Activated CD8-positive, alpha-beta T cell treated with anti-CD3 and anti-CD28 coated beads, Interleukin-2, amount 10 ng/mL, durations not matched to agents 7 days and 5 days (primary cell): ENCODE measurements at places on chromosomes 7 and 10.

- no peak for DNase-seq
Measured at GRCh38 chr7:100897772-100898454, 2.2 kb upstream of the ACHE start.

DNA sequence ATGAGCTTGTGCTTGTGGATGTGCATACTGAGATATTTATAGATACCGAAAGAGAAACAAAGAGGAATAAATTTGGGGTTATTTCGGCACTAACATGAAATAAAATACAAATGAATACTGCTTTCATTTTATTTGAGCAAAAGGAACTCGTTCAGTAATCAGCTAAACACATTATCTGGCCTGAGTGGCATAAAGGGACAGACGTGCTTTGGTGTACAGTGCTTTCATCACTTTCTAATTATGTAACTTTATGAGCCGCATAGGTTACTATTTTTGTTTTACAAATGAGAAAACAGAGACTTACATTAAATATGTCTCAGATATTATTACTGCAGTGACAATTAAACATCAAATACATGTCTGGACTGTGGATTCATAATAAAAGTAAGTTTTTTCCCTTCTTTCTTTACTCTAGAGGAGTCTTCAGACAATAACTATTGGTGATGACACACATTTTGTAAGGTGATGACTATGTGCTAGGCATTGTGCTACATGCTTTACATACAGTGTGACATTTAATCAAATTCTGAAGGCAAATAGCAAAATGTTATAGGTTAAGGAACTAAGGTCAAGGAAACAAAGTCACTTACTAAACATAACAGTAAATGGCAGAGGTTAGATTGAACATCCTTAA, 503.3 kb downstream of the SORCS1 start:
- no peak for DNase-seq

- no peak for DNase-seq
Measured at GRCh38 chr10:75492173-75492925, 60.9 kb downstream of the LRMDA start.

DNA sequence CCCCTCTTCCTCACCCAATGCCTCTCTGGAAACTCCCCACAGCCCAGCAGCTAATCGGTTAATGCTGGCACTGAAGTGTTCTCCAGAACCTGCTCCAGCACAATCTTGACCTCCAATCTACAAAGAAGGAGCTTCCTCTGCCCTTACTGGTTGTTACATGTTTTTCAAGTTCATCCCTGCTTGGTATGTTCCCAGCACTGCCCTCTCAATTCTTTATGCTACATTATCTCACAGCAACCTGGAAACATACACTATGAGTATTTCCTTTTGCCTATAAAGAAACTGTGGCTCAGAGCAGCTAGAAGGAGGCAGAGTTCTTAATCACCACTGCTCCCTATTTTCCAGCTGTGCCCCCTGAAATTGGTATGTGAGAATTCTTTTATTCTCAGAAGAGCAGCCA, 84.1 kb upstream of the KMT2E start:
- no peak for DNase-seq

DNA sequence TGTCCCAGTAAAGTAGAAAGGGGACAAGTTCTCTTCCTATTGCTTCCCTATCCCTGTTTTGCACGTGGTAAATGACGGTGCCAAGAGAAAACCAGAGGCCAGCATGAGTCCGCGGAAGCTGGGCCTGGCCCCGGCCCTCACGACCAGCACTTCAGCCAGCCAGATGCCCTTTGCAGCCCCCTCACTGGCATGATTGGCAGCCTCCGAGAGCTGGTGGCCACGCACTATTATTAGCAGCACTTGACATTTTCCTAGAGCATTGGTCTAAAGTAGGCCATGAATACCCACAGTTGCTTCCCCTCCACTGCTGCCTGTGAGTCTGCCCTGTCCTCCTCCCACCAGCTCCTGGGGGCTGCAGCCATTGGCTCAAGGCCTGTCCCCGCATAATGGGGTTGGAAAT, 369.1 kb downstream of the PLXNA4 start:
- no peak for DNase-seq

- DNase-seq, result peak; percentile 54
Measured at GRCh38 chr7:45922810-45923209, 1.7 kb upstream of the IGFBP3 start.

- DNase-seq, result no peak
Measured at GRCh38 chr7:158110661-158111048, 477.0 kb downstream of the PTPRN2 start.

DNA sequence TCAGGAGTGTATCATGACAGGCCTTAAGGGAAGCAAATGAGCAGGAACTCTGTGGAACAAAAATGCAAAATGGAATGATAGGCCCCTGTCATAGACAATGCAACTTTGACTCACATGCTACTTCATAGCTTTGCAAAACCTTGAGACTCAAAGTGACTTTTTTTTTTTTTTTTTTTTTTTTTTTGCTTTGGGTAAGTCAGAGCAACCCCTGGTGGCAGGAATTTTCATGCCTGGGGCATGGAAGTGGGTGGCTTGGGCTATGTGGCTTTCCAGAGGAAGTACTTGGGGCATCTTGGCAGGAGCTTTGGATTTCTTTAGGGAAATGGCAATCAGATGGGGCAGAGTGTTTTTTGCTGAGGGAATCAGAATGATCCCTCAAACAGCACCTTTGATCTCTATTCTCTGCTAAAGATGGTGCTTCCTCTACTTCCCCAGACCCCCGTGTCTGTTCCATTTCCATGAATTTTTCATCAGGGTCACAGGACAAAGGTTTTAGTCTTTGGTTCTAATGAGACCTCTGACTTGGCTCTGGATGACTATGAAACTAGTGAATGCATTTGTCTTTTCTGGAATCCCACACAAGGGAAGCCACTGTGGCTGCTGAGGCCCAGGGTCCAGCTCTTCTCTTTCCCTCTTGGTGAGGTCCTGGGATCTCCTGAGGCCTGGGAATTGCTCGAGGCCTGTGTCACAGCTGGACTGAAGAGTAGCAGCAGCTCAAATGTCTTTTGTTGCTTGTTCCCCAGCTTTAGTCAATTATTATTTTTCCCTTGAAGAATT, 62.8 kb downstream of the TACC2 start:
- no peak for DNase-seq

GRCh38 chr7:96285579-96285978, 36.3 kb downstream of the SLC25A13 start:
- DNase-seq, result peak; percentile 73

- peak; percentile 62 for DNase-seq
Measured at GRCh38 chr7:142412551-142413193, 154.8 kb upstream of the PRSS58 start.

DNA sequence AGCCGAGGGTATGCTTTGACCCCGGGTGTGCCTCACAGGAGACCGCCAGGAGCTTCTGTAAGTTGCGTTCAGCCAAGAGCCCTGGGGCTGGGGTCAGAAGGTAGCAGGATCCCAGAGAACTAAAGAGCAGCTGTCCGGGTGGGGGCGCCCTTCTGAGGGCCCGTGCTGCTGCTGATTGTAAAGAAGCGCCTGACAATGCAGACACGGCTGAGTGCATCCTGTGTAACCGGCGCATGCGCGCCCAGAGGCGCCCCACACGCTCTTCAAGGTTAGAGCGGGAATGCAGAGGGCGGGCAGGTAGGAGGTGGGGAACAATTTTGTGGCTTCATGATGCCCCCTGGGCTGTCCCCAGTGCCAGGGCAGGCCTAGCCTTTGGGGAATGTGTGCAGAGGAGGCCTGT, 210.2 kb upstream of the CTBP2 start:
- no peak for DNase-seq

- peak; percentile 45 for DNase-seq
Measured at GRCh38 chr7:151339651-151340382, 1.8 kb upstream of the NUB1 start.

- DNase-seq, result no peak
Measured at GRCh38 chr7:119596651-119597050, 676.3 kb upstream of the KCND2 start.

DNA sequence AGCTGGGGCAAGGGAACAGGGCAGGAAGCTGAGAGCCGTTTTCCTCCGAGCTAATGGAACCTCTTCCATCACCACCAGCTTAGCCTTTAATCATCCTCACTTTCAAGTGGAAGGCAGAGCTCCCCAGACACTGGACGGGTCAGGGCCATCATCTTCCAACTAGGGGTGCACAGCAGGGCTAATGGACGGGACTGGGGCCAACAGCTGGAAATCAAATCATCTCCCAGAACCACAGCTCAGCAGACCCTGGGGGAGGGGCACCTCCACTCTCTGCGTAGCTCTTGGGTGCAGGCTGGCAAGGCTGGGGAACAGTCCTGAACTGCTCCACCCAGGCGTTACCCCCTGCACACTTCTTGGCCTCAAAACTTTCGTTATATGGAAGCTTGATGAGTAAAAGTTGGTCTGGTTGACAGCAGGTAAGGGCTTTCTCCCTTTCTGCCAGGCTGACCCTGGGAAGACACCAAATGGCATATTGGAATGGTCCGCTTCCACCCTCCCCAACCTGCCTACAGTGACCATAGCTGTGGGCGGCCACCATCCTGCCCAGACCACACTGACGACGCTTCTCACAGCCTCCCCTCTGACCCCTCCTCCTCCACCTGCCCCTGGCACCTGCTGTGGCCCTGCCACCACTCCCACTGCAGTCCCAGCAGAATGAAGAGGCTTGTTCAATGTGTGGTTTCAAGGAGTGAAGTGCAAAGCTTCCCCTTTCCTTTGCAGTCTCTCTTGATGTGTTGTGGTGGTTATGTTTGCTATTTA, 51.7 kb upstream of the RET start:
- no peak for DNase-seq
